ENCODE measurements at places on chromosomes 4 and X. TPM values are rescaled to one million over a fixed set of nuclear protein-coding genes. Genes with fewer than 3 reads are reported as not detected.

DNA sequence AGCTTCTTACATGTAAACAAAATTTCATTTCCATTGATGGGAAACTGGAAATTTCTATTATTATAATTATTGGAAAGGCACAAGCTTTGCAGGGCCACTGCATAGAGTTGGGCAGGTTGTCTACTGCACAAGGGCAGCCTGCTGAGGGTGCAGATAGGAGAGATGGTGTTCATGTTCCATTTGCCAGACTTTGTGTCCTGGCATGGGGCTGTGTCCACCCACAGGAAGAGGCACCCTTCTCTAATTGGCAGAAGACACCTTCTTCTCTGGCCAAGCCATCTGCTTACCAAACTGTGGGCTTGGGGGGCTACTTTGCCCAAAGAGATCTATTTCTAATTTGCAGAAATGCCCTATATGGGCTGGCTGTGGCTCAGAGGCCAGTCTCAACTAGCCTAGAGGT, 140.7 kb downstream of the GATB start:
- DNase-seq = no peak

DNA sequence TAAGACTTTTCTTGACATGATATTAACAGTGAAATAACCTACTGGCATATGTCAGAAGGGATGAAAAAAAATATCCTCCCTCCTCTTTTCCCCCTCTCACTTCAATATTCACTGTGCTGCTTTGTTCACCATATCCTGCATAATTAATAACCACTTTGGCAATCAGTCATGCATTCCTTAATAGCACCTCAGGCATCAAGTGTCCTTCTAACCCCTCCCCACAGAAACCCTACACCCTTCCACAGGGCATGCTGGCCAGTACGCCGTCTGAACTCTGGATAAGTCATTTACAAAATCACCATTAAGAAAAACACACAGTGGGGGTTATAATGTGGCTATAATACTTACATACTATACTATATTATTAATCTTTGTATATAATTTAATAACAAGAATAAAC, 165.9 kb downstream of the PDGFC start:
- no peak for DNase-seq

- DNase-seq = no peak
These were observed 33.4 kb downstream of the SPRY1 start for GRCh38 chr4:123430031-123430430.

DNA sequence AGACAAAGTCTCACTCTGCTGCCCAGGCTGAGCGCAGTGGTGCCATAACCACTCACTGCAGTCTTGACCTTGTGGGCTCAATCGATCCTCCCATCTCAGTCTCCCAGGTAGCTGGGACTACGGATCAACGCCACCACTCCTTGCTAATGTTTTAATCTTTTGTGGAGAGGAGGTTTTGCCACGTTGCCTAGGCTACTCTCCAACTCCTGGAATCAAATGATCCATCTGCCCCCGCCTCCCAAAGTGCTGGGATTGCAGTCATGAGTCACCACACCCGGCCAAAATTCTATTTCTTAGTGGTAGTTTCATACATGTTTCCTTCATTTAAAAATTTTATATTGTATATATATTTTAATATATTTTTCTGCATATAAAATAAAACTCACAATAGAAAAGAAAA, 125.8 kb upstream of the CLNK start:
- no peak for DNase-seq

- no peak for DNase-seq
These were observed 28.3 kb downstream of the CYTL1 start for GRCh38 chr4:4990857-4991540.

The S100G gene
- not detected for polyA plus RNA-seq

The FAM47E gene
- polyA plus RNA-seq = 0.64 TPM

The CCNQ gene
- polyA plus RNA-seq = 28.7 TPM

Data from naive thymus-derived CD8-positive, alpha-beta T cell (primary cell).